ENCODE measurements at places on chromosomes 5 and 9. TPM values are rescaled to one million over a fixed set of nuclear protein-coding genes. Genes with fewer than 3 reads are reported as not detected.

DNA sequence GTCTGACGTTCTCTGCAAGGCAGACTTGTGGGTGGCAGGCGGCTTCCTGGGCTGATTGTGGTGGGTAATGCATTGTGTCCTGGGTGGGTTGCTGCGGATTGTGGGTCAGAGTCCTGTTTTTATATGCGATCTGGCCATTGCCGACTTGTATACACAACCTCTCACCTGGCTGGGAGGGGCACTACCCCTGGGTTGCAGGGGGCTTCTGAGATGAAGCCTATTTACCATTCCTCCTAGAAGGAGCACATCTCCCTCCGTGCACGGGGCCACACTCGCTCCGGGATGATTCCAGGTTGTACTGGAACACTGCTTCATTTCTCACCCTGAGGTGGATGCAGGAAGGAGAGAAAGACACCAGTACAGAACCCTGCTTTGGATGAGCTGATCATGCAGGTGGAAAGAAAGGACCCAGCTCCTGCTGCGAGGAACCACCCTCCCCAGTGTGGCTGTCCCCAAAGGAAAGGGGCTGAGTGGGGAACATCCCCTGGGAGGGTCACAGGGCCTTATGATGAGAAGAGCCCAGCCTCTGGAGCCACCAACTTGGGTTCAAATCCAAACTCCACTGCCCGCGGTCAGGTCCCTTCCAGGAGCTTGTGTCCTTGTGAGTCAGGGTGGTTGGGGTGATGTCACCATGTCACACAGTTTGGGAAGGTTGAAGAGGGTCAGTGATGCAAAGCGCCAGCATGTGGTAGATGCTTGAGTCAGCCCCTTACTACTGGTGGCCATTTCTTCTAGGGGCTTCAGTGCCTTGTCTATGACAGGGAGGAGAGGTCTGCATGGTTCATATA is 151.8 kb upstream of the COL5A1 start:
- DNase-seq: no peak

GRCh38 chr5:147442224-147442623 is 67.6 kb downstream of the DPYSL3 start:
- no peak for DNase-seq

DNA sequence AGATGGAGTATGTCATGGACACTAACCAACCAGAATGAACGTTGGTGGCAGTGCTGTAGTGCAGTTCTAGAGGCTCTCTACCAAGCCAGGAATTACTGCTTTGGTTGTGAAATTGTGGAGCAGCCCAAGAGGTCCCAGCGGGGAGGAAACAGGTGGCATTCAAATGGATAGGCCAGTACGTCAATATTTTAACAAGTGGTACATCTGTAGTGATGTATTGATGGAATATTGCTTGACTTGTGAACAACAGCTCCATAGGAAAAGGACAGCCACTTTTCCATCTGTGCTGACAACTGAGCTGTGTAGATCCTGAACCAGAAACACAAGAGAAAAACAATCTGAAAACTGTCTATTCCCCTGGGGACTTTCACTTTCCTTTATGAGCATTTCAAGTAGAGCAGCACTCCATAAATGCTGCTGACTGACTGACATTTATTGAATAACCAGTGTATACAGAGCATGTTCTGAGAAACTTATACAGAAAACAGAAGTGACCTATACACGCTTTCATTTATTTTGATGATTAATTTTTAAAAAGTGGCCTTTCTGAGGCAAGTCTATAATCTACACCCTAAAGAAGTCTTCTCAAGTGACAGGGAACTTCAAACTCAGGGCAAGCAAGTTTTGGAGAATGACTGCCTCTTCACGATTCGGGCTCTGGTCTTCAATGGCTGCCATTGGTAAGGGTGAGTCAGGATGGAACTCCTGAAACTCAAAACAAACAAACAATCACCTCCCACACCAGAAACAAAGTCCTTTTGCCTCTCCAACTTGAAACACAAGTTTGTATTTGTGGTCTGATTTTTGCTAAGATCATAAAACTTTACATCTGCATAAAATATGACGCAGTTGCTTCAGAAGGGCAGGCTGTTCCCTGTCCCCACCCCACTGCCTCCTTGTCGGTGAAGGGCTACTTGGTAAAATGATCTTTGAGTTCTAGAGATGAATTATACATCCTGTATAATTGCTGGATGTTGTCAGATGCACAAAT is 362.4 kb downstream of the NDUFS4 start:
- DNase-seq: no peak

- no peak for DNase-seq
Observed at GRCh38 chr5:153618307-153618706, 127.8 kb downstream of the GRIA1 start.

Gene NLN
- 40.3 TPM for polyA plus RNA-seq

- DNase-seq: no peak
Observed at GRCh38 chr9:124480621-124480981, 26.6 kb downstream of the NR5A1 start.

DNA sequence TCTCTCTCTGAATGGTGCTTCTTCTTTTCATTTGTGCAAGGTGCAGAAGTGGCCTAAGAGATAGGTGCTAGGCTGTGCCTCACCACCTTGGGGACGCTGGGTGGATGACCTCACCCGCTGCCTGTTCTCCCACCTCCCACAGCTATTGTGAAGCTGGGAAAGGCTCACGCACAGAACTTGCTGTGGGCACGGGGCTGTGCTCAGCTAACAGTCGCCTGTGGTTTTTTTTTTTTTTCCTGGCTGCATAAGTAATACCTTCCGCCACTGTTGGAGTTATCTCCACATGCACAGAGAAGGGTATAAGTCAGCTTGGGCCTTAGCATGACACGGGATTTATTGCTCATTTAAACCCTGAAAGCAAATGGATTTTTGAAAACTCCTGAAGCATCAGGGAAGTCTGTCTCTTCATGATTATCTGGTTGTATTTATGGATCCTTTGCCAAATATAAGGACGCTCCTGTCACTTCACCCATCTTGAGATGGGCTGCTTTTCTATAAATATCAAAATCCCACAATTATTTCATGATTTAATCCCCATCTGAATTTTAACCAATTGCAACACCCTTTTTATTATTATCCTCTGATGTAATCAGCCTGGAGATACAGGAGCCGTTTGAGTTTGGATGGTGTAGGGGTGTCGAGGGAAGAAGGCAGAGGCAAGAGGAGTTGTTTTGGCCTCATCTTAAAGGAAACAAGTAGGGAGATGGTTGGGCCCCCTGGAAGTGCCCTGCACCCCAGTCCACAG is 9.0 kb downstream of the DBH start:
- no peak for DNase-seq

DNA sequence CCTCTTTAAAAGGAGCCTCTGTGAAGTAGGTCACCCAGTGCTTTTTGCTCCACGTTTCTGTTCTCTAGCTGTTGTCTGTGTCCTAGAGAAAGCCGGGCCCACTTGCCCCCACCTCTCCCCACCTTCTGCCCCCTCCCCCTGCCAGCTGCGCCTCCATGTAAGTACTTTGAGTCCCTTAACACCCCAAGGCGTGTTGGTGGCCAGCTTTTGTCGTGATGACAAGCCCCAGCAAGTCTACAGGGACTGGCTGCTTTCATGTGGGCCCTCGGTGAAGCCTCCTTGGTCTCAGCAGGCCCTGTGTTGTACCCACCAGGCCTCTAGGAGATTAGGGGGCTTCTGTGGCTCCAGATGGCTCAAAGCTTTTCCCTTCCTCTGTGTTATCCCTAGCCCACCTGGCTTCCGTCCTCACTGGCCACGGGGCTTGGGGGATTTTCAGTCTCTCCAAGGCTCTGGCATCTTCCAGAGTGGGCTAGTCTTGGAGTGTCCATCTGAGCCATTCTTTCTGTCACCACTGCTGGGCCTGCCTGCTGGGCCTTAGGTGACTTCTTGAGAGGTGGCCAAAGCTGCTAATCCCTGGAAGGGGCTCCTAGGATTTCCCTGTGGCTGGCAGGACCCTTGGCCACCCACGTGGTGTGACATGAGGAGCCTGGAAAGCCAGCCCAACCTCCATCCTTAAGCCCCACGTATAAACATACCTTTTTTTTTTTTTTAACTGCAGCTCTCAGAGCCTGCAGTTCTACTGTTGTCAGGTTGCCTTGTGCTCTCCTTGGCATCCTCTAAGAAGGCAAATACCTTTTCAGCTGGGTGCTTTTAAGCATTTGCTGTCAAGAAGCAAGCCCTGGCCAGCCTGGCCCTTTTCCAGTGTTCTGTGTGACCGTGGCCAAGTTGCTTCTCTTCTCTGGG is 1.1 kb upstream of the NDST1 start:
- no peak for DNase-seq

Gene MARCOL
- not detected for polyA plus RNA-seq

DNA sequence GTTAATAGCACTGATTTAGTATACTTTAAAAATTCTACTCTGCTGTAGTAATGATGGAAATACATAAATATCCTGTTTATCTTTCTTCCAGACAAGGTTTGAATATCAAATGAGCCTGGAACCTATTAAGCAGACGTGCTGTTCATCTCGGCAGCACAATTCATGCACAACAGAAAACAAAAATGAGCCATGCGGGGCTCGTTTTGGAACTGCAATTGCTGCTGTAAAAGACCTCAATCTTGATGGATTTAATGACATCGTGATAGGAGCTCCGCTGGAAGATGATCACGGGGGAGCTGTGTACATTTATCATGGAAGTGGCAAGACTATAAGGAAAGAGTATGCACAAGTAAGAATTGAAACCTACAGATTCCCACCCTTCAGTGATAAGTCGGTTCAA is 79.1 kb upstream of the ITGA2 start:
- DNase-seq: no peak

GRCh38 chr5:3007577-3007976 is 256.1 kb upstream of the IRX2 start:
- no peak for DNase-seq

DNA sequence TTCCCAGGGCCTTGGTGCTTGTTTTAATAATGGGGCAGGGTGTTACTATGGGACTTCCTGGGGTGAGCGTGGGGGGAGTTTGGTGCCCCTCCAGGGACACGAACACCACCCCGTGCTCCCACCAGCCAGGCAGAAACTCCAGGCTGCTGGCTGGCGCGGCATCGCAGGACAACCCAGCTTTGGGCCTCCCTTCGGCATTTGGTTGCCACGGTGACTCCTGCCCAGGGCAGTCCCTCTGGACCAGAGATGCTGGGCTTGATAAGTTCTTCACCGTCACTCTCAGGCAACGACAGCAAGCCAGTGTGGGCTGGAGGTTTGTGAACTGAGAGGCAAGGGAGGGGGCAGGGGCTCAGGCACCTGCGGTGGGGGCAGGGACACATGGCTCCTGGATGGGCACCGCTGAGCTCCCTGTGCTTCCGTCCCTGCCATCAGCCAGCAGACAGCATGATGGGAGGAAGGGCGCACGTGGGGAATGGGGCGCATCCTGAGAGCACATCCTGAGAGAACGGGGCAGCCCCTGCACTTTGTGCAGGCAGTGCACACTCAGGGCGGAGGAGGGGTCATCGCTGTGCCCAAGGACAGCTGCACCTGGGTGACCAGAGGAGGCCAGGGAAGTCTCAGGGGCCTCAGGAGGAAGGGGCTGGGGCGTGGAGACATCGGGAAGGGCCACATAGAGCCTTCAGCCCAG is 116.4 kb downstream of the RXRA start:
- no peak for DNase-seq

DNA sequence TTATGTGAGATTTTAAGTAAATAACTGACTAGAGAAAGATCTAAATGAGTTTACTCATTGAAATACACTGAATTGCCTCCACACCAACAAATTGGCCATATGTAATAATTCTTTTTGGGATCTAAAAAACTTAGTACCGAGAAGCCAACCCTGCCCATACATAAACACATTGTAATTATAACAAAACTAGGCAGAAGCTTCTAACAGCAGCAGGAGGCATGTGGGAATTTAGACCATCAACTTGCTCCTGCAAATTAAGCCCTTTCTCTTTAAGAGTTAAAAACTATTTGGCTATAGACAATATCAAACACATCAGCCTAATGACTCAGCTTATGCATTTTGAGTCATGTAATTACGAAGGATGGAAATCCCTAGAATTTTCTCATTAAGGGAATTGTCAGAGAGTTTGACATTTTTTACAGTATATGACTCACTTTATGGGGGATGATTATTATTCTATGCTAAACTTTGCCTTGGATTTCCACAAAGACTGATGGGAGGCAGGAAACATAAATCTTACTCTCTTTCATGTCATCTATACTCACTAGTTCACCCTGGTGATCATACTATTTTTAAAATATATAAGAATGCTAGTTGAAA is 1.0 kb downstream of the IL7R start:
- DNase-seq: no peak

Gene PLPPR1
- polyA plus RNA-seq: 23.8 TPM

Gene ORM2
- polyA plus RNA-seq: not detected

Gene GABBR2
- 3.6 TPM for polyA plus RNA-seq

GRCh38 chr9:136760424-136760823 is 2.4 kb upstream of the LCN8 start:
- DNase-seq: no peak

- no peak for DNase-seq
Observed at GRCh38 chr9:95044731-95045508, 272.6 kb downstream of the FANCC start.

DNA sequence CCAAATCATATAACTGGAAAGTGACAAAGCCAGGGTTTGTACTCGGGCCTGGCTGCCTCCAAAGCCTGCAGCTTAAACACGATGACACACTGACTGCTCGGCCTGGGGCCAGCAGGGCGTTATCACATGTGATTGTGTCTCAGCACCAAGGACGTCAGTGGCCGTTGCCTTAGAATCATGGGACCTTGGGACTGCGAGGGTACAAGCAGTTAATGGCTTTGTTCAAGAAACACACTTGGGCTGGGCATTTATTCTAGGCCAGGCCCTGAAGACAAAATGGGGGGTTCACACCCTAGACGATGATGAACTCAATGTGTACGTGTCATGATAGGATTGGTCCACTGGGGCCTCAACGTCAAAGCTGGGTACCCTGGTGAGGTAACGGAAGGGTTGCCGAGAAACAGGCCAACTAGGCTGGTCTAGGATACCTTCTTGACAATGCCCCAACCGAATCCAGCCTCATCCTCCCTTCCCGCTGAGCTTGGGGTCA is 13.0 kb downstream of the SH3PXD2B start:
- DNase-seq: no peak

GRCh38 chr5:122259995-122260394 is 52.0 kb upstream of the SNCAIP start:
- no peak for DNase-seq
